ENCODE measurements at places on chromosomes 3 and 15.

GRCh38 chr3:161066930-161067329, 38.2 kb downstream of the B3GALNT1 start:
- DNase-seq, result no peak

DNA sequence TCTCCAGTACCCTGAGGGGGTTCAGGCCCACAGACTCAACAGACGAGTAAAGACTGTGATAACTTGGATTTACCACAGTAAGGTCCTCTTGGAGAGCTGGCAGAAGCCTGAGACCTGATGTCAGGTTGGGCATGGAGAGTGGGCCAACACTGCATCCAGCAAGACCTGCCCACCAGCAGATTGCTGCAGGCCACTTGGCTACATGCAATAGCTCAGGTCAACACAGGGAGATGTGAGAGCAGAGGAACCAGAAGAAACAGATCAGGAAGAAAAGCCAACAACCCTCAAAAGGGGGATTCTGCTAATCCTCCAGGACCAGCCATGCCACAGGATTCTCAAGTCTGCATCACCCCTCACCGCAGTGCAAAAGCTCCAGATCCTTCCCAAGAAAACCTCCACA, 1.7 kb upstream of the IP6K1 start:
- DNase-seq, result no peak

- DNase-seq, result no peak
Measured at GRCh38 chr3:155619118-155619915, 125.6 kb downstream of the PLCH1 start.

GRCh38 chr3:139710212-139710611, 32.4 kb upstream of the NMNAT3 start:
- DNase-seq, result no peak

DNA sequence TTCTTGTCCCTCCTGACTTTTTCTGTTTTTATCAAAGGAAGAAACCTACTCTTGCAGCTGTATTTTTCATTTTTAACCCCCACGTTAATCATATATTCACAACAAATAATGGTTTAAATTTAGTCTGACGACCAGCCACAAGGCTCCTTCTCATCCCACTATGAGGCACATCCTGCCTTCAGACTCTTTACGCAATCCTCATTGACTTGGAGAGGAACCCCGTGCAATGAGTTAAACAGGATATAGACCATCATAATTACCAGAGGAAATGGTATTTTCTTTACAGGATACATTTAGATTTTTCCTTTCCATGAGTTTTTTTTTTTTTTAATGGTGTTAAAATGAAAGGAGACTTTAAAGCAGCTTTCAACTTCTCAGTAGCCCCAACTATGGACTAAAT, 68.5 kb downstream of the WWTR1 start:
- peak; percentile 73 for DNase-seq

- no peak for DNase-seq
Measured at GRCh38 chr15:83112233-83112955, 4.9 kb downstream of the TM6SF1 start.

DNA sequence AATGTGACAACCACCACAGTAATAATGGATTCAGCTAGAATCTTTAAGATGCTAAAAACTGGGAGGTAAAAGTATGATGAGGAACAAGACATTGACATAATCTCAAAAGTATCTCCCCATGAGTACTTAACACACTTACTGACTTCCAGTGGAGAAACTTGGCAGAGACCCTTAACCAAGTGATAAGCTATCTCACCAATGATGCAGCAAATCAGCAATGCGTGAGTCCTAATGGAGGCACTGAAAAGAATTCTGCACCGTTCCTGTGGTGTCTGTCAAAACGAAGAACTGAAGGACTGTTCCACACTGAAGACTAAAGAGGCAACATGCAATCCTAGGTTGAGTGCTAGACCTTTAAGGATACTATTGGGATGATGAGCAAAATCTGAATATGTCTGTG, 67.9 kb upstream of the OCA2 start:
- no peak for DNase-seq

GRCh38 chr15:76968306-76968705, 26.6 kb upstream of the PSTPIP1 start:
- no peak for DNase-seq

GRCh38 chr15:89975482-89976245, 25.5 kb upstream of the ZNF710 start:
- peak; percentile 25 for DNase-seq

GRCh38 chr3:34035775-34036174, 237.3 kb downstream of the PDCD6IP start:
- DNase-seq, result no peak

- no peak for DNase-seq
Measured at GRCh38 chr15:94387442-94387841, 156.1 kb downstream of the MCTP2 start.

DNA sequence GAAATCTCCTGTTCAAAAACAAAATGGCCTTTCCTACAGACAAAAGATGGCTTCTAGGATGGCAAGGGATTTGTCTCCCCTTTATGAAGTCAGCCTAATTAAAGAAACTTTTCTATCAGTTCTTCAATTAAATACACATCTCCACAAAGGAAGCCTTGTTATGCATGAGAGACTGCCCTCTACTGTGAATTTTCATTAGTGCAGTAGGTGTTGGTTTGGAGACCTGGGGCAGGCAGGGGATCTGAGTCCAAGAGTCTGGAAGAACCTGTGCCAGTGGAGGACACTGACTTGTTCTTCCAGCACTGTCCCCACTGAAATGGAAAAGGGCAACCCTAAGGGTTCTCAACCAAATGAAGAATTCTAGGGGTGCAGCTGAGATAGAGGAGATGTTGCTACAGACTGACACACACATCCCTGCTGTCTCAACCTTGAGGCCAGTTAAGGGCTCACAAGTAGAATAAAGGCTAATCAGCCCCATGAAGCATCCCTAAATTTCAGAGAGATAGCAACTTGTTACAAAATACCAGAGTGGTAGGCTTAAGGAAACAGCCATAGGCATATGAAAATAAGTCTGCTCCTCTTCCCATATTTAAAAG, 174.0 kb upstream of the PRICKLE2 start:
- peak; percentile 81 for DNase-seq

GRCh38 chr3:178585454-178585853, 49.2 kb downstream of the KCNMB2 start:
- no peak for DNase-seq

- DNase-seq, result peak; percentile 74
Measured at GRCh38 chr3:86923071-86923491, 67.9 kb downstream of the VGLL3 start.
